ENCODE measurements at places on chromosomes 3 and 15. TPM values are rescaled to one million over a fixed set of nuclear protein-coding genes. Genes with fewer than 3 reads are reported as not detected.

Gene UQCC5
- 9.0 TPM for total RNA-seq

Gene TGM4
- total RNA-seq = not detected

Gene FOXB1
- 0.52 TPM for total RNA-seq

Gene LDHAL6B
- total RNA-seq = not detected

Gene IL12A
- total RNA-seq = not detected

Gene NAALADL2
- total RNA-seq = 0.39 TPM

Gene INO80
- total RNA-seq = 23.8 TPM

Gene DZIP3
- 20.5 TPM for total RNA-seq

Gene HDC
- 0.13 TPM for total RNA-seq

Gene P3H2
- total RNA-seq = not detected

Gene ERC2
- not detected for total RNA-seq

Gene CMTM6
- 49.1 TPM for total RNA-seq

Gene CCR5
- total RNA-seq = 38.8 TPM

Gene GRAMD2A
- not detected for total RNA-seq

Gene GOLGA8M
- 5.2 TPM for total RNA-seq

DNA sequence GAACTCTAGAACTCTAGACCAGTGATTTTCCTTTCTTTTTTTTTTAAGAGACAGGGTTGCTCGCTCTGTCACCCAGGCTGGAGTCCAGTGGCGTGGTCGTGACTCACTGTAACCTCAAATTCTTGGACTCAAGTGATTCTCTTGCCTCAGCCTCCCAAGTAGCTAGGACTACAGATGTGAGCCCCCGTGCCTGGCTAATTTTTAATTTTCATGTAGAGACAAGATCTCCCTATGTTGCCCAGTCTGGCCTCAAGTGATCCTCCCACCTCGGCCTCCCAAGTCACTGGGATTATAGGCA, 359.6 kb downstream of the SHQ1 start:
- H3K27me3 ChIP-seq = no peaks in the 10 kb centered on the region
- no peak for DNase-seq
- H3K36me3 ChIP-seq = peaks cover 2% of the 10 kb centered on the region

DNA sequence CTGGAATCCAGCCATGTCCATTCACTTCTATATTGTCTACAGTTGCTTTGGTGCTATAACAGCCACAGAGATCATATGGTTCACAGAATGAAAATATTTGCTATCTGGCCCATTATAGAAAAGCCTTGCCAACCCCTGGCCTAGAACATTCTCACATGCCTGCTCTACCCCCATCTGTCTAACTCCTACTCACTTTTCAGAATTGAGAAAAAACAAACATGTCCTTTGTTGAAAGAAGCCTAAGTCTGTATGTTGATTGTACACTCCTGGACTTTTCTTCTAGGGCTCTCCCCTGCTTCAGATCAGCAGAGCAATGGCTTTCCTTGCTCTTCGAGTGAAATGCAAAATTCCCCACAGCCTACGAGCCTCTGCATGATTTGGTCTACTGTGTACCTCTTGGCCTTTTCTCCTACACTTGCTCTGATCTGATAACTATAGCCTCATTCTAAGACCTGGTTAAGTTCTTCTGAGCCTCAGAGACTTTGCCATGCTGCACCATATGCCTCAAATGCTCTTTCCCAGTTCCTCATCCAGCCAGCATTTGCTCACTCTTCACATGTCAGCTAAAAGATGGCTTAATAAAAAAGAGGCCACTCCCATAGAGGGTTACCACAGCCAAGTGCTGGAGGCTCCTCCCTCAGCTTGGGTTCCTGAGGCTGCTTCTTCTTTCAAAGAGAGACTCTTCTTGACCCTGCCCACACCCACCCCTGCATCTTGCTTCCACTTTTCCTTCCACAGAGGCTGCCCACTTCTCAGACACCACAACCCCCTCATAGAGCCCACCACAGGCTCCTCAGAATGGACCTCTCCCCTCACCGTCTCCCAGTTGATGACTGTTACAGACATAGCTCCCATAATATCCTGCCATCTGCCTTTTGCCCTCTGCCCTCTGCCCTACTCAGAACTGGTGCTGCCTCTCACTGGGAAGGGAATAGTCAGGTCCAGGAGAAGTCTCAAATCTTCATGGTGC, 22.9 kb upstream of the DCLK3 start:
- H3K4me3 ChIP-seq = no peak overlapping the region
- DNase-seq = no peak
- no peaks in the 10 kb centered on the region for H3K4me1 ChIP-seq
- peaks cover 19% of the 10 kb centered on the region for H3K27me3 ChIP-seq
- no peaks in the 10 kb centered on the region for H3K36me3 ChIP-seq

GRCh38 chr15:60722328-60723112, 243.6 kb upstream of the ICE2 start:
- H3K4me1 ChIP-seq = peaks cover 31% of the 10 kb centered on the region
- no peaks in the 10 kb centered on the region for H3K36me3 ChIP-seq
- no peak for DNase-seq

GRCh38 chr3:31132132-31132769, 237.8 kb upstream of the GADL1 start:
- H3K36me3 ChIP-seq = no peaks in the 10 kb centered on the region
- H3K4me1 ChIP-seq = peaks cover 5% of the 10 kb centered on the region
- no peaks in the 10 kb centered on the region for H3K27me3 ChIP-seq

- H3K27me3 ChIP-seq = no peaks in the 10 kb centered on the region
- no peak overlapping the region for H3K27ac ChIP-seq
- no peak overlapping the region for H3K4me3 ChIP-seq
- peaks cover 2% of the 10 kb centered on the region for H3K4me1 ChIP-seq
These were observed 79.2 kb upstream of the OCA2 start for GRCh38 chr15:28178290-28178689.

DNA sequence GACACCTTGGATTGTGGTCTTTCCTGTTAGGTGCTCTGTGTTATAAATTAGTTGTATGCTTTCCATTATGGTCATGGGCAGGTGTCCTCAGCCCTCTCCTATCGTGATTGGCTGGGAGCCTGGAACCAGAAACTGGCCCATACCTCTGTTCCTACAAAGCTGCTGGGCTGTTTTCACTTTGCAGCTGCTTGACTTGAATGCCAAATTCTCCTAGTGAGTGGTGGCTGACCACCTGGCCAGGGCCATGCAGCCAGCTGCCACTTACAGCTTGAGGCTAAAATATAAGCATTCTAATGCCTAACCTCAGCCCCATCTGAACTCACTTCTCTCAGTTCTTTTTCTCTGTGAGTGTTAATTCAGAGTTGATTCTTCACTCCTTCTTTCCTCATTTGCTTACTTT, 239.3 kb upstream of the GBE1 start:
- no peaks in the 10 kb centered on the region for H3K27me3 ChIP-seq
- H3K36me3 ChIP-seq = no peaks in the 10 kb centered on the region
- H3K4me3 ChIP-seq = no peak overlapping the region
- H3K4me1 ChIP-seq = no peaks in the 10 kb centered on the region
- H3K27ac ChIP-seq = no peak overlapping the region
- DNase-seq = no peak

- H3K27me3 ChIP-seq = peaks cover 7% of the 10 kb centered on the region
- DNase-seq = no peak
- no peak overlapping the region for H3K27ac ChIP-seq
These were observed 7.8 kb downstream of the VWA5B2 start for GRCh38 chr3:184237211-184237610.

DNA sequence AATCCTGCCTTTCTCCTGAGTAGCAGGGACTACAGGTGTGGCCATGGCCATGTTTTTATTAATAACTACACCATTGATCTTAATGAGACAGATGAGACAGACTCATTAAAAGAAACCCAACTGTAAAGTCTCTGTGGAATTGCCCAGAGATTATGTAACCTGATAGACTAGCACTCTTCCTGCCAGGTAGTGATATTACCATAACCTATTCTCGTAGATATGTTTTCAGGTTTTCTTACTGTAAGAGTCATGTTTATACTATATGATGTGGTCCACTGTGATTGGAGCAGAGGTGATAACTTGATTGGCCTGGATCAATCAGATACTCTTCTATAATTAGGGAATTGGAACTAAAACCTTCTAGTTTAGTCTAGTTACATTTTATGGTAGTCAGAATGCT, 93.7 kb downstream of the NFKBIZ start:
- H3K36me3 ChIP-seq = no peaks in the 10 kb centered on the region
- H3K4me3 ChIP-seq = no peak overlapping the region
- H3K27me3 ChIP-seq = no peaks in the 10 kb centered on the region
- no peak overlapping the region for H3K27ac ChIP-seq

DNA sequence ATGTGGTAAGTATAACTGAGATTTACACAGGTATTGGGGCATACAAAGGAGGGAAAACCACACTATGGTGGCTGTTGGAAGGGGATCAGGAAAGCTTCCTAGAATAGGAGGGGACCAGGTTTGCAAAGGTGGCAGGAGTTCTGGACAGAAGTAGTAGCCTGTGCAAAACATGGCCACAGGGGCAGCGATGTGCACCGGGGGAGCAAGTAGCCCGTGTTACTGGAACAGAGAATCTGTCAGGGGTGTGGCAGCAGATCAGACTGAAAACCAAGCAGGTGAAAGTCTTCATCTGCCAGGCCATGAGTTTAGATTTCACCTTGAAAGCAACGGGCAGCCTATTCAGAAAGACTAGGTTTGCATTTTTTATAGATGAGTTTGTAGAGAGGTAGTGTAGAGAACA, 182.3 kb upstream of the LPP start:
- no peak overlapping the region for H3K4me3 ChIP-seq
- no peak for DNase-seq
- no peaks in the 10 kb centered on the region for H3K27me3 ChIP-seq
- H3K36me3 ChIP-seq = peaks cover 2% of the 10 kb centered on the region
- H3K4me1 ChIP-seq = peaks cover 69% of the 10 kb centered on the region

- H3K4me1 ChIP-seq = peaks cover 10% of the 10 kb centered on the region
- DNase-seq = no peak
- H3K4me3 ChIP-seq = no peak overlapping the region
- H3K27ac ChIP-seq = peak overlapping the region; percentile 69
- no peaks in the 10 kb centered on the region for H3K27me3 ChIP-seq
These were observed 52.6 kb downstream of the TBC1D2B start for GRCh38 chr15:78024883-78025282.

DNA sequence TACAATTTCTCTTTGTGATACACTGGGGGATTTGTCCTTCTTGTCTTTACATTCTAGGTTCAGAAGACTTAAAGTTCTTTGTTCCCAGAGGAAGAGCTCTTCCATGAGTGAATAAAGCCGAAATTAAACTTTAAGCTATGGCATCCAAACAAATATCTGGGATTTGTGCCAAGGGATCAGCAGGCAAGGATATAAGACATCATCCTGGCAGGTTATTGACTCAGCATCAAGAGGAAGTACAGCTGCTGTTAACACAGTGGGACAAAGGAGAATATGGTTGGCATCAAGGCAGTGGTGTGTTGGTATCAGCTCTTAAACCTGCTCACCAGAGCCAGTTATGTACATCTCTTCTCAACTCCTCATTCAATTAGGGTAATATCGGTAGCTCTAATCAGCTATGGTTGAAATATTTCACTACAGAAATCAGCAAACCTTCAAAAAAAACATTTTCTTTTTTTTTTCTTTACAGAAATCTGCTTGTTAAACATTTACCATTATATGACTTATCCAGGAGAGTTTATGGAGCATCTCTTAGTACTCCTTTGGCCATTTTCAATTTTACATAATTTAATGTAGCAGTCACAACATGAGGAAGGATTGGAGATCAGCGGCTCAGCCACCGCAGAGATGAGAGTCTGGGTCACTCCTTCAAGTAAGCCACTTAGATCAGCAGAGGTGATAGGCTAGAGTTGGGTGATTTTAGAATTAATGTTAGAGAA, 1198.6 kb upstream of the EPHA6 start:
- H3K27me3 ChIP-seq = no peaks in the 10 kb centered on the region
- H3K4me1 ChIP-seq = no peaks in the 10 kb centered on the region
- H3K27ac ChIP-seq = no peak overlapping the region
- no peaks in the 10 kb centered on the region for H3K36me3 ChIP-seq

GRCh38 chr15:64163659-64164362, 989 bp upstream of the PPIB start:
- H3K4me1 ChIP-seq = peaks cover 42% of the 10 kb centered on the region
- peak; percentile 45 for DNase-seq
- no peaks in the 10 kb centered on the region for H3K27me3 ChIP-seq
- peaks cover 26% of the 10 kb centered on the region for H3K36me3 ChIP-seq
- peak overlapping the region; percentile 96 for H3K27ac ChIP-seq

GRCh38 chr3:110521019-110521418, 550.6 kb upstream of the NECTIN3 start:
- no peak for DNase-seq
- no peak overlapping the region for H3K27ac ChIP-seq
- H3K4me3 ChIP-seq = no peak overlapping the region
- H3K27me3 ChIP-seq = no peaks in the 10 kb centered on the region
- H3K4me1 ChIP-seq = no peaks in the 10 kb centered on the region

DNA sequence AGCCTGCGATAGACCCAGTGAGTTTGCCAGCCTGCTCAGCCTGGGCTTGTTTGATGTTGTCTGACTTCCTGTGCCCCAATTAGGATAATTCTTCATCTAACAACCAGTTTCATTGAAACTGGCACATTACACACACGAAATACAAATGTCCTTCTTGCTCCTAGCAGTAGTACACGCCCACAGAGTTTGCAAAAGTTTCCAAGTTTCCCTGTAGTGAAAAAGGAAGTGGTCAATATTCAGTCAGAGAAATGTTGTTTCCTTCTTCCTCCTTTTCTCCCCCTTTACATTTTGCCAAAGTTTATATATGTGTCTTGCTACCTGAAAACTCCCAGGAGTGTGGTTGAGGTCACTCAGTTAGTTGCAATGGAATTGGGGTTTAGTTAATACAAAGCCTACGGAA, 58.4 kb upstream of the LRTM1 start:
- DNase-seq = no peak
- no peak overlapping the region for H3K27ac ChIP-seq
- no peaks in the 10 kb centered on the region for H3K27me3 ChIP-seq
- no peaks in the 10 kb centered on the region for H3K36me3 ChIP-seq
- no peak overlapping the region for H3K4me3 ChIP-seq

DNA sequence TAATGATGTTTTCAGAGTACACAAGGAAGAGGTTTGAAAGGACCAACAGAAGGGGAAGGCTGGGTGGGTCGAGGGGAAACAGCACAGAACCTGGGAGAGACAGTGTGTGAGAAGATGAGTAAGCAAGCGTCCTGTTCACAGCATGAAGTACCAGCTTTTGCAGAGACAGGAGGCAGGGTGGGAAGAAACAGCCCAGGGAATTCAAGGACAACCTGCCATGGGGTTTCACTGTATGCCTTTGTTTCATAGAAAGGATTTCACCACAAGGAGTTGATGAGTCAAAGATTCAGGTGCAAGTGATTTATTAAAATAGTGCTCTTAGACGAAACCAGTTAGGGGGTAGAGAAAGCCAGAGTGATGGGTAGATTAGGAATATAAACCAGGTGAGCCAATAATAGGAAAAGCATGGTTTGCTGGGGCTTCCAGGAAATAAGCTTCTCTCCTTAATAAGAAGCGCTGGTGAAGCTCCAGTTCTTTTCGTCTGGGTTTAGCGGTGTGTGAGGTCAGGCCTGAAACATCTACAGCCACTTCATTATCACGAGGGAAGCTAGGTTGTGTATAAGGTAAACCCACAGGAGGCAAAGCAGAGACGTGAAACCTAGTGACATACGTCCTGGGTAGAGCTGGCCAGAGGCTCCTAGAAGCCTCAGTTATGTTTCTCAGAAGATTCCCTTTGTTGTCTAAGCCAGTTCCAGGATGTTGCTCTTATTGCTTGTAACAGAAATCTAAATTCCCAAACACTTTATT, 3.9 kb downstream of the HHLA2 start:
- H3K4me1 ChIP-seq = peaks cover 88% of the 10 kb centered on the region
- H3K36me3 ChIP-seq = peaks cover 12% of the 10 kb centered on the region
- peak overlapping the region; percentile 73 for H3K27ac ChIP-seq
- DNase-seq = peak; percentile 52
- no peaks in the 10 kb centered on the region for H3K27me3 ChIP-seq

Measured in activated CD8-positive, alpha-beta T cell treated with anti-CD3 and anti-CD28 coated beads, Interleukin-2, amount 10 ng/mL, durations not matched to agents 7 days and 5 days (primary cell).